Endothelial cell of umbilical vein (primary cell): ENCODE measurements at places on chromosomes 13 and 19.
A peak's percentile ranks its signal among the peaks of the same experiment; 100 is the strongest.

GRCh38 chr19:11534538-11534937, 4.1 kb upstream of the CNN1 start:
- DNase-seq, result no peak

- DNase-seq, result no peak
Measured at GRCh38 chr13:20392530-20392929, 133.1 kb downstream of the CRYL1 start.

- peak; percentile 18 for DNase-seq
Measured at GRCh38 chr19:14433554-14434501, 722 bp downstream of the PKN1 start.

- DNase-seq, result peak; percentile 54
Measured at GRCh38 chr13:72782717-72783116, 784 bp downstream of the PIBF1 start.

DNA sequence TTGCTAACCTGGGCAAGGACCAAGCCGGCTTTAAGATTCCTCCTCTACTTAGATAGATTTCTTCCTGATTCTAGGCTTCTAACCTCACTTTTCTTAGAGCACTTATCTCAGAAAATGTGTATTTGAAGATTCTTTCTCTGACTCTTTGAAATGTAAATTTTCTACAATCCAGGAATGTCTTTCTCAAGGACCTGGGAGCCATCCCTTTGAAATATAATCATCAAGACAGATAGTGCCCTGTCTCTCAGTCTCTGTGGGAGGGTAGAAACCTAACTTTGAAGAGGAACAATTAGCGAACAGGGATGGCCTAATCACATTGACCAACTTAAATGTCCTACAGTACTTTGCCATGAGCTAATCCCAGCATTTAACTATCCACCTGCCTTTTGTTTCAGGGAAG, 1646.0 kb downstream of the PCDH9 start:
- no peak for DNase-seq

GRCh38 chr13:33874871-33875270, 56.9 kb downstream of the RFC3 start:
- peak; percentile 17 for DNase-seq

DNA sequence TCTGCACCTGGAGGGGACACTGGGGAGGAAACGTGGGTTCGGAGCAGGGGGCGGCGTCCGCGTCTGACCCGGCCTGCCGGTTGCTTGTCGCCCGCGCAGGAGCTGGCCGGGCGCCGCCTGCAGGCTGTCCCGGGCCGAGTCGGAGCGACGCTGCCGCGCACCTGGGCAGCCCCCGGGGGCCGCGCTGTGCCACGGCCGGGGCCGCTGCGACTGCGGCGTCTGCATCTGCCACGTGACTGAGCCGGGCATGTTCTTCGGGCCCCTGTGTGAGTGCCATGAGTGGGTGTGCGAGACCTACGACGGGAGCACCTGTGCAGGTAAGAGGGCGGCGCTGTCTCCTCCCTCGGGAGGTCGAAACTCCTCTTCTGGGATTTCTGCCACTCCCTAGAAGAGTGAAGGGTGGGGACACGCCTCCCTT, 1.3 kb downstream of the ITGBL1 start:
- DNase-seq, result peak; percentile 29
